ENCODE measurements at places on chromosomes 2 and 18.

- DNase-seq = peak; percentile 74
Measured at GRCh38 chr18:51135364-51135763, 62.1 kb downstream of the MEX3C start.

DNA sequence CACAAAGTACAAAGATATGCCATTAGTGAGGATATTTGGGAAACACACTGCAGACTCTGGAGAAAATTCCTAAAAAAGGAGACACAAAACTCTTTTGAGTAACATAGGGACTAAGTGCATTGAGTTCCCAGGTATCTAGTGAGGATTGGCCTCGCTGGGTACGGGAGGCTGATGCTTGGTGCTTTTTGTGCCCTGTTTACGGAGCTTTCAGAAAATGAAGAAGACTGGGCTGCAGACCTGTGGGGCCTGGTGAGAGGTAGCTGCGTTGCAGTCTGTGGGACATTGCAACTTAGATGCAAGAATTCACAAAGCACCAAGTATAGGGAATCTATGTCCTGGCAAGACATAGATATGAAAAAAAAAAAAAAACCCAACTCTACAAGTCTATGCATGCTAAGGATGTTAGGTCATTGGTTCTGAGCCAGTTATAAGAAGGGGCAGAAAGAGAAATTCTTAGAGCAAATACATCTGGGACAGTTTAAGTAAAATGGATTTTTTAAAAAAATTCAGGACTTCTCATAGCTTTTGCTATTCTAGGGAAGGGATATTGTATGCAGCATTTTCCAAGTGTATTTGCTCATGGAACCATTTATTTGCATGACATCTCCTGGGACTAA is 156.0 kb downstream of the SLC4A3 start:
- DNase-seq = no peak

GRCh38 chr2:3108710-3109702 is 268.6 kb downstream of the EIPR1 start:
- DNase-seq = no peak

- no peak for DNase-seq
Measured at GRCh38 chr2:68244456-68244855, 7.9 kb downstream of the PPP3R1 start.

GRCh38 chr18:21444465-21445212 is 155.9 kb downstream of the ESCO1 start:
- no peak for DNase-seq

DNA sequence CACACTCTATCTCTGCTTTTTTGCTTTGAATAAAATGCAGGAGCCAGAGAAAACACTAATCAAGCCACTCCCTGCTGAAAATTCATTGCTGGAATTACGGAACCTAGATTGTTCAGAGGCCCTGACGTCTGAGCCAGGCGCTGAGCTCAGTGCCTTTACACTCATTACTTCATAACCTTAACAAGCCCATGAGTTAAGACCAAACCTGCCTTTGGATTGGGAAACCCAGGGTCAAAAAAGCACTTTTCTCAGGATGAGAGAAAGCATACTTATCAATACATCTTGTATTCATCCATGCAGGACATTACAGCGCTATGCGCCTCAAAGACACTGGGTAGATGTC is 762 bp downstream of the INO80C start:
- DNase-seq = no peak

DNA sequence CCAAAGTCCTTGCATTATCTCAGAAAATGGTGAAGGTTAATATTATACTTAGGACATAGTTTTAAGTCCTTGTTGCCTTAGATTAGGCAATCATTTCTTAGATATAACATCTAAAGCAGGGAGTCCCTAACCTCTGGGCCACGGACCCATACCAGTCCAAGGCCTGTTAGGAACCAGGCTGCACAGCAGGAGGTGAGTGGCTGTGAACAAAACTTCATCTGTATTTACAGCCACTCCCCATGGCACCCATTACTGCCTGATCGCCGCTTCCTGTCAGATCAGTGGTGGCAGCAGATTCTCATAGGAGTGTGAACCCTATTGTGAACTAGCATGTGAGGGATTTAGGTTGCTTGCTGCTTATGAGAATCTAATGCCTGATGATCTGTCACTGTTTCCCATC is 86.5 kb upstream of the MYO3B start:
- no peak for DNase-seq

DNA sequence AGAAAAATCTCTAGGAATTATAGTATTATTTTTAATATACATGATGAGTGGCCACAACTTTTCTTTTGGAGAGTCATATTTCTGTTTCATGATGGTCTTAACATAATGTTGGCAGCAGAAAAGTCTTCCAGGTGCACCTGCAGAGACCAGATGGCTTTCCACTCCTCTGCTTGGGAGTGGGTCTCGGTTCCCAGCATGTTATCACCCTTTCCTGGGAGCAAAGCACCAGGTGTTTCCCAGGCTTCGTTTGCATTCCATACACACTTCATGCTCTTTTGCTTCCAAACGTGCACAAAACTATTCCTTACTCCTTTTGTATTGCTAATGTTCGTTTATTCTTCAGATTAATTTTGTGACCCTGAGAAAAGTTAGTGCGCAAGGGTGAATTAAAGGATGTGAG is 305.2 kb downstream of the CDH2 start:
- DNase-seq = no peak

- peak; percentile 56 for DNase-seq
Measured at GRCh38 chr2:101446869-101447268, 28.0 kb downstream of the RFX8 start.

DNA sequence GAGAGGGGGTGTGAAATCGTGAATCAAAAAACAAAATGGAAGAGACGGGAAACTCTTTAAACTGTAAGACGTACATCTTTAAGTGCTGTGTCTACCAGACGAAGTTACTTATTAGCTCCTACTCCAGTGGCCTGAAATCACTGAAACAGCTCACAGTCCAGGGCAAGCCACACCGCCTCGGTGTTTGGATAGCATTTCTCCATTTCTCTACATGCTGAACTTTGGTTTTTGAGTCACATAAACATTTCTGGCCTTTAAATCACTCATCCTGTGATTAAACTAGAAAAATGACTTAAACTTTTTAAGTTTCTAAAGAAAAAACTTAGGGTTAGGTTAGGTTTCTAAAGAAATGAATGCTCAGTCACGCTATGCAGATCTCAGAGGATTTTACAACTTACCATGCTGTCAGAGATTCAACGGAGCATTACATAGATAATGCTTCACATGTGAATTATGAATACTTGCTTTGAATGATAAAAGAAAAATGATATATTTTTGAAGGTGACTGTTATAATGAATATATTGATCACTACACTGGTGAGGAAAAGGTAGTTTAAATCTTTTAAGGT is 138.4 kb downstream of the MBP start:
- no peak for DNase-seq

- no peak for DNase-seq
Measured at GRCh38 chr2:17122887-17123501, 395.2 kb downstream of the RAD51AP2 start.

DNA sequence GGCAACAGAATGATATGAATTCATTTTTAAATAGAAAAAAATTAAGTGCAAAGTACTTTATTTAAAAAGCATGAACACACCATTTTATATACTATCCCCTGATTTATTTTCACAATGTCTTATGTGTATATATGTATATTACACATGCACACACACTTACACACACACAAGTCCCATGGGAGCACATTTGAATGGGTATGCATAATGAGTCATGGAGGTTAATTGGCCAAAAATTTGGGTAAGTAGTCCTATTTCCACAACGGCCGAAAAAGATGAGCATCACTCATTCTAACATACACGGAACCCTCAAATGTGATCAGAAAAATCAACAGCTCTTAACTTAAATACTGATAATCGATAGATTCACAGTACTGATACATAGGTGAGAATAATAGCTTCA is 97.4 kb upstream of the NABP1 start:
- DNase-seq = no peak

GRCh38 chr2:67900826-67901225 is 162.0 kb downstream of the C1D start:
- no peak for DNase-seq

DNA sequence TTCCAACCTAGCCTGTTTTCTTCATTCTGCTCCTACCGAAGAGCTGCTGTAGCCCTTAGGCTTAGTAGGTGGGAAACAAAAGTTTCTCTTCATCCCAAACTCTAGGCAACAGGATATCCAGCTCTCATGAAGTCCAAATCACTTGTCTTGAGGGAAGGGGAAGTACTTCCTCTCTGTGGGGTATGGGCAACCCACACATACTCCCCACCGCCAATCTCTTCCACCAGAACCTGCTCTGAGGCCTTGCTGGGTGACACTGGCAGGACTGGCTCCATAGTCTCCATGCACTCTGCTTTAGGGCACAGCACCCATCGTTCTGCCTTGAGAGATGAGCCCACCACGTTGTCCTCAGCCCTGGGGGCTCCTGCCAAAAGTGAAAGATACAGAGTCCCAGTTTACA is 173.0 kb downstream of the NCK2 start:
- no peak for DNase-seq

GRCh38 chr2:23627236-23628009 is 242.4 kb downstream of the KLHL29 start:
- no peak for DNase-seq

DNA sequence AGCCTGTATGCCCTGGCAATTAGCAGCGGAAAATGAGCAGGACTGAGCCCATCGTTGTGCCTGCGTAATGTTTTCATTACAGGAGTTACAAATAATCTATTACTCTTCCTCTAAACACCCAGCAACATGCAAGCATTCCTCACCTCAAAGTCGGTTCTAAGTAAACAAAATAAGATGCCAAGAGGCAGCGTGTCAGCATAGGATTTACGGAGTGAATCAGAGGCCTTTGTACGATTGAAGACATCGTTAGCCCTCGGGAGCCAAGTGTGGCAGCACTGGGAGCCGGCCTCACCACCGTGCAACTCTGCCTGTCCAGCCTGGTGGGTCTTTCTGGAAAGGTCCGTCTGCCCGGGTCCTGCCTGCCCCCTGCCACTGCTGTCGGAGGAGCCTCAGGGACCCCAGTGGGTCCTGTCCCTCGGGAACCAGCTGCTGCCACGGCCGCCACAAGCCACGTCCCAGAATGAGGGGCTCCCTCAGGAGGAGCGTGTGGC is 80.1 kb upstream of the CTDP1 start:
- DNase-seq = peak; percentile 79

GRCh38 chr2:39124746-39125057 is 3.9 kb upstream of the SOS1 start:
- no peak for DNase-seq

GRCh38 chr2:20665243-20666004 is 1.5 kb upstream of the GDF7 start:
- no peak for DNase-seq

GRCh38 chr18:13577091-13577697 is 149.2 kb downstream of the FAM210A start:
- DNase-seq = no peak

DNA sequence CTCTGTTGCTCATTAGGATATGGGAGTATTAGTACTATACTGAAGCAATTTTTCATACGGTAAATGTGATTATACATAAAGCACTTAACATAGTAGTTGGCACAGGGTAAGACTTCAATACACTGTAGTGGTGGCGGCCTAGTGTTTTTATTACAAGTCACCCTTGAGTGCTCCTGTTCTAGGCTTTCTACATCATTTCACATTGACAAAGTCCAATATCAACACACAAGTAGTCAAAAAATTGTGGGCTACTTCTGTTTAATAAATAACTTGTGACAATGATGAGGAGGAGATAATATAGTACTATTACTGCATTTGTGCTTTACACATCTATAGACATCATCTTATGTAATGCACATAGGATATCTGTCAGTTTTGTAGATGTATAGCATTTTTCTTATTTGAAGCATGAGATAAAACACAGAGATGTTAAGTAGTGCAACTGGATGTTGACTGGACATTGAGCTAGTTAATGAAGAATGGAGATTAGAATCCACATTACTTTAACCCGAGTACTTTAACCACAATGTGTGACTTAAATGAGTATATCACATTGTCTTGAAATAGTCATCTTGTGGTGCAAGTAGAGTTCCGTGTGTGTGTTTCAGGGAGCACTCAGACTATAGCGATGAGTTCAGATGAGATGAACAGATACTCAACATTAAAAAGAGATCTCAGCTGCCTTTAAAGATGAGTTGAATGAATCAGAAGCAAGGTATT is 134.8 kb downstream of the ZNF385B start:
- DNase-seq = no peak

GRCh38 chr2:15974565-15975260 is 34.4 kb downstream of the MYCN start:
- no peak for DNase-seq

GRCh38 chr2:127552846-127553245 is 17.4 kb downstream of the MYO7B start:
- DNase-seq = no peak

- no peak for DNase-seq
Measured at GRCh38 chr2:134718023-134718816, 580 bp downstream of the TMEM163 start.

- no peak for DNase-seq
Measured at GRCh38 chr2:113263546-113263945, 15.2 kb downstream of the PAX8 start.

- DNase-seq = no peak
Measured at GRCh38 chr18:50969448-50969847, 1.6 kb downstream of the ELAC1 start.

- no peak for DNase-seq
Measured at GRCh38 chr2:79776461-79776860, 263.6 kb downstream of the CTNNA2 start.

GRCh38 chr2:240990726-240991377 is 7.6 kb upstream of the SNED1 start:
- no peak for DNase-seq

DNA sequence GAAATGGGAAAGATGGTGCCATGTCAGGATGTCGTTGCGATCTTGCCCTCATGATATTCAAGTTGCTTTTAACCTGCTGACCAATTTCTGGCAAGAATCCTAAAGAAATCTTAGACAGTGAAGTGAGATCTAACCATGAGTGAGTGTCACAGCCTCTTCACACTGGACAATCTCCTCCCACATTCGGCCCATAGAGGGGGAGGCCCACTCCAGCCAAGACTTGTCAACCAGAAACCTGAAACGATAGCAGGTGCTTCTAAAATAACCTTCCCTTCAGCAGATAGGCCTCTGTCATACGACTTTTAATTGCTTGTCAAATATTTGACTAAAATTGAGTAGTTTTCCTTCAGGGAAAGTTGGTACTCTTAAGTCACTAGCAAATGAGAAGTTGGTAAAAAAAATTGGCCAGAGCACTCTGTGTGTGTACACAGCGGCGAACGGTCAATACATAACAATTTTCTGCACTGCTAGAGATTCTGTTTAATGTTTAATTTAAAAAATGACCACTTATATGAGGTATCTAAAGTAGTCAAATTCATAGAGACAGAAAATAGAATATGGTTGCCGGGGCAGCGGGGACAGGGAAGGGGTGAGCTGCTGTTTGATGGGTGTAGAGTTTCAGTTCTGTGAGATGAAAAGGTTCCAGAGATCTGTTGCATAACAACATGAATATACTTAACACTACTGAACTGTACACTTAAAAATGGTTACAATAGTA is 110.2 kb downstream of the VAPA start:
- no peak for DNase-seq

GRCh38 chr18:5447442-5447841 is 96.4 kb downstream of the EPB41L3 start:
- DNase-seq = no peak

DNA sequence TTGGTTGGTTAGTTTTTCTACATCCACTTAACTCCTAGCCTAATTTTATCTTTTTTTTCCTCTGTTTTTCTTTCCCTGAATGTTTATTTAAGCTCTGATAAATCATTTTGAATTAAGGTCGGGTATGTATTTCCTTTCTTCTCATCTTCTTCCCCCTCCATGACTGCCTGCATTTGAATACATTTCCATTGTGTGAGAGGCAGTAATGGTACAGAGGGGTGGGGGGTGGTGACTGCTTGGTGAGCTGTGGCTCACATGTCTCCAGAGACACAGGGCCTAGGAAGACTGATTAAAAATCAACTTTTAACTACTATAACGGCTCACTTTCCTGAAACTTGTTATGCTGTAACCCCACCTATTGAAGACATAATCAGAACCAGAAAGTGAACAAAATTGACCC is 58.0 kb downstream of the NEDD4L start:
- DNase-seq = no peak
